Skeletal muscle cell (primary cell): ENCODE measurements at places on chromosomes 12 and 14.

- no peak for DNase-seq
Observed at GRCh38 chr14:49688701-49689030, 652 bp upstream of the POLE2 start.

GRCh38 chr14:104966981-104967385 lies 11.2 kb downstream of the AHNAK2 start:
- DNase-seq, result no peak

DNA sequence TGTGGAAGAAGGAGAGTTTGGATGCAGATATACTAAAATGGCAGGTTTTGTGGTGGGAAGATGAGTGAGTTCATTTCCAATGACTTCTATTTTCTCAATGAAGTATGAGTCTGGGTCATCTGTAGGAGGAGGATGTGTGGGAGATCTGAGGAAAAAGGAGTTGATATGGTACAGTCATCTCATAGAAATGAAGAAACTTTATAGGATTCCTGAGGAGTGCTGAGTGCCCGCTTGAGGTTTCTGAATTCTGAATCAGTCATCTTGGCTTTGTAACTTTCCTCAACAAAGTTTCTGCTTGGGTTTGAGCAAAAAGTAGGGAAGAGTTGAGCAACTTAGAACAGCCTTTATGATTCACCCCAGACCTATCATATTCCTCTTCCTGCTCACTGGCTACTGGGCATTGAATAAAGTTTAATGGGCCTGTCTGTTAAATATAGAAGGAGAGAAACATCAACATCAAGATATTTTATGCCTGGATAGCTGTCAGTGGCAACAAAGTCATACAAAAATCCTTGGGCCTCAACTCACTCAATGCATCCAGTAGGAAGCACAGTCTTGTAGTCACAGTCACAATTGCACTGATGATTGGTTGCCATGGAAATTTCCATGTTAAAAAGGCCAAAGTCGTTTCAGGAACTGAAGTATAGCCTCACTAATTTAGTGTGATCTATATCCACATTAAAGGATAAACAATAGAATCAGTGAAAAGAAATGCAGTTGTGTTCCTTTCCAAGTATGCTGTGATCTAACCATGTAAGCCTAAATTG lies 284.7 kb downstream of the DUSP6 start:
- DNase-seq, result peak; percentile 88

DNA sequence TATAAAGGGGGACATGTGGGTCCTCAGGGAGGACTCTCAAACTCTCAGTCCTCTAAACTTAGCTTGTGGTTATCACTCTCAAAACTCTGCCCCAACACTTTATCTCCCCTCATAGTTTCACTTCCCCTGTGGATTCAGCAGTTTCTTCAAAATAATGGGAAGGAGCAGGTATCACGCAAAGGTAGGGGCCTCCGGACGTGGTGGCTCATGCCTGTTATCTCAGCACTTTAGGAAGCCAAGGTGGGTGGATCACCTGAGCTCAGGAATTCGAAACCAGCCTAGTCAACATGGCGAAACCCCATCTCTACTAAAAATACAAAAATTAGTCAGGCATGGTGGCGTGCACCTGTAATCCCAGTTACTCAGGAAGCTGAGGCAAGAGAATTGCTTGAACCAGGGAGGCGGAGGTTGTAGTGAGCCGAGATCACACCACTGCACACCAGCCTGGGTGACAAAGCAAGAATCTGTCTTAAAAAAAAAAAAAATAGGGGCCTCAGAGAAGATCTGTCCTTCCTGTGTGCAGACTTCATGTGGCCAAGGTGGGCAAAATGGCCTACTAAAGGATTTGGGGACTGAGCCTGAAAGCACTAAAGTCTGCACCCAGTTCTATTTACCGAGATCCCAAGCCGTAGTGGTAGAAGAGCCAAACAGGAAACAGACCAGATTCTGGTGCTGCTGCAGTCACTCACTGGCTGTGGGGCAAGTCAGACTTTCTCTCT lies 6.4 kb downstream of the ITGB7 start:
- no peak for DNase-seq

DNA sequence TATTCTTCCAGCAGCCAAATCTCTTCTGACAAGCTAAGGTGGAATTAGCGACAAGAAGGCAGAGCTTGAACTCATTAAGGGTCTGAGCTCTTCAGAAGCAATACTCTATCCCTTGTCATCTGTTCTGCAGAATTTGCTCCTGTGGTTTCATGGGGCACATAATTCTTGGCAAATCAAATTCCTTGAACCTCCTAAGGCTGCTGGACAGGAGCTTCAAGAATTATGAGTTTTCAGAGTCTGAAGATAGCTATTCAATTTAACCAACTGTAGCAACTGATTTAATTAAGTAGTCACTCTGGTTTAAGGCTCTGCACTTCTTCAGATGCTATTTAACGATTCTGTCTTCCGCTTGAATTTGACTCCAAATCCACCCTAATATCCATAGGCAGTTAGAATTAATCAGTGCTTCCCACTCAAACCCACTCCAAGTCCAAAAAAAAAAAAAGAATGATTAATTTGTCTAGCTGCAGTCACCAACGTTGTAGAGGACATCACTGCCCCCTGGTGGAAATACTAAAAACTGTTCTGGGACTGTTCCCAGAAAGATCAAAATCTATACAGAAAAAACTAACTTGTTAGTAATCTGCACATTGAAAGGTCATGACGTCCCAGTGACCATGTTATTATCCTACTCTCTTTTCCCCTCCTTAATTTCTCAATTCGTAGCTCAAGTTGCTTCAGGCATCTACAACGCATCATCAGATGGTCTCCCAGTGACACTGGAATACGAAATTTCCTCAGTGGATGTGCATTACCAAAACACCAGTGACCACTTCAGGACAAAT lies 169.9 kb downstream of the KIF21A start:
- DNase-seq, result no peak
